CD4-positive, alpha-beta T cell (primary cell): ENCODE measurements at places on chromosomes 16 and 17. TPM values are rescaled to one million over a fixed set of nuclear protein-coding genes. Genes with fewer than 3 reads are reported as not detected.

DNA sequence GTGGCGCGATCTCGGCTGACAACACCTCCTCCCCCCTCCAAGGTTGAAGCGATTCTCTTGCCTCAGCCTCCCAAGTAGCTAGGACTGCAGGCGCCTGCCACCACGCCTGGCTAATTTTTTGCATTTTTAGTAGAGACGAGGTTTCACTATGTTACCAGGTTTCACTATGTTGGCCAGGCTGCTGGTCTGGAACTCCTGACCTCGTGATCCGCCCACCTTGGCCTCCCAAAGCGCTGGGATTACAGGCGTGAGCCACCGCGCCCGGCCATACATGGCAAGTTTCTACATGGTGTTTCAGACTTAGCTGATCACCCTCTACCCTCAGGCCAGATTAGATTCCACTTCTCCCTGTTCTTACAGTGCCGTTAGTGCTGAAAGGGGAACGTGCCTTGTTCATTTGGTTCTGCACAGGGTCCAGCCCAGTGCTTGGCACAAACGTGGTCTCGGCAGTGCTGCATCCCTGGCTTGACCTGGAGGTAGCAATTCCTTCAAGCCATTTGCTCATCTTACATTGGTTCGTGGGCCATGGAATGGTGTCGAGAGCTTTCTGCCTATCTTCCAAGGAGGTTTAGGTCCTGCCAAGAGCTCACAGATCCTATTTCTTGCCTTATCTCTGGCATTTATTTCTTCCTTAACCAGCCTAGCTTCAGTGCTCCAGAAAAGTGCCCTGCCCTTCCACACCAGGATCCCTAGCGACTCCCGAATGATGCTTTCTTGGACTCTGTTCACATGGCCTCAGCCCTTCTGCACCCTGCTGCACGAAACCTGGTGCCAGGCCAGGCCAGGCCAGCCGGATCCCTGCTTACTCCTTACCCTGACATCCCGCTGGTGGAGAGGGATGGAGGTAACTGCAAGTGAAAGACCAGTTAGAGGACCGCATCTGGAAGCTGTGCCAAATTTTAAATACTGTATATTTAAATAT lies 14.8 kb upstream of the AURKB start:
- DNase-seq = no peak

The BEAN1 gene
- not detected for total RNA-seq

- no peak for DNase-seq
Measured at GRCh38 chr16:15952265-15952711, 2.9 kb downstream of the ABCC1 start.

DNA sequence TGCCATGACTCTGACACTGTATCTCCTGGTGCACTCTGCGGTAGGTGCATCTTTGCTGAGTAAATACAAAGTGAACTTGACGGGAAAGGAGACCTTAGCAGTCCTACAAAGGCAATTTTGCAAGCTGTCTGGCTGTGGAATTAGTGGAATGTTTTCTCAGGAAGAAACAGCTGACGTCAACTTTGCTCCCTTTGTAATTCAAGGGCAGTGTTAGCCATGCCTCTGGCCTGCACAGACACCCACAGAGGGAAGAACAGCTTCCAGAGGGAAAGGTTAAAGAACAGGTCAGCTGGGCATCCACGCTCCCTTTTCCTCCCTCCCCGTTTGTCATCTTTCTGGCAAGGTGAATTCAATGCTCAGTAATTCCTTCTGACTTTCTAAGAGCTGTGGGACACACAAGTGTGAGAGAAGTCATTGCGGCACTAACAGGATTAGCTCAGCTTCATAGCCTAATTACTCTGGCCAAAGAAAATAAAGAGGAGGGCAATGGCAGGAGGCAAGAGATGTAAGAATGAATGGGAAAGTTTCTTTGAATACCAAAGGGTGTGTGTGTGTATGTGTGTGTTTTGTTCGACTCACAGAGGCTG lies 476.9 kb upstream of the GOT2 start:
- no peak for DNase-seq

- DNase-seq = no peak
Measured at GRCh38 chr17:42893359-42893758, 7.2 kb upstream of the G6PC1 start.

GRCh38 chr17:31116167-31116566 lies 21.4 kb downstream of the NF1 start:
- no peak for DNase-seq

GRCh38 chr16:57145046-57146021 lies 40.5 kb downstream of the PSME3IP1 start:
- DNase-seq = no peak

DNA sequence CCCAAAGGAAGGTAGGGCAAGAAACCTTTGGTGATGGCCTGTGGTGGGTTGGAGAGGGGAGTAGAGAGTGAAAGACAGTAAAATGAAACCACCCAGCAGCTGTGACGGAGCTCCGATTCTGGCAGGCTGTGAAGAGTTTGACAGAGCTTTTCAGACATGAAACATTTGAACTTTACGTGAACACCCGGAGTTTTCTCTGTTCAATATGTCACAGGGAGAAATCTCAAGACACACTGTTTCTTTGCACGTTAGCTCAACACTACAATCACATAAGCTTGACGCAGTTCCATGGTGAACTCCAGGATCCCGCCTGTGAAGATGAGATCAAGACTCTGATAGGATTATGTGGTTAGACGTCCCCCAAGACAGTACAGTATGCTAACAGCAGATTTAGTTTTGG lies 79.6 kb upstream of the CDH11 start:
- no peak for DNase-seq

DNA sequence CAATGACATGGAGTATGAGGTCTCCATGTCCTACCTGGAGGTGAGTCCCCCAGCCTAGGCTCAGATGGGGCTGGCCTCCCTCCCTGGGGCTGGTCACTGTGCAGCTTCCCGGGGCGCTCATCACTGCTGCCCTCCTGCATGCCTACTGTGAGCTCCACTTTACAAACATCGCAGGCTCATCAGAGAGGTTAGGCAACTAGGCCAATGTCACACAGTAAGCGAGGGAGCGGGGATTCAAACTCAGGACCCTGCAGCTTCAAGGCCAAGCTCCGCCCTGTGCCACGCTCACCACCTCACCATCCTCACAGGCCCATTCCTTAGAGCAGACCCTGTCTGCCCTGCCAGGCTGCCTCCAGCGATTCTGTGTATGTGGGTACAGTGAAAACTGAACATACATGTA lies 17.1 kb downstream of the KIF19 start:
- DNase-seq = no peak

GRCh38 chr17:34178092-34178491 lies 77.0 kb upstream of the CCL2 start:
- no peak for DNase-seq

- DNase-seq = no peak
Measured at GRCh38 chr17:72427761-72428109, 306.9 kb downstream of the SOX9 start.

The SOST gene
- total RNA-seq = not detected

- DNase-seq = no peak
Measured at GRCh38 chr16:54015147-54015546, 271.4 kb downstream of the IRX3 start.

The SPATA32 gene
- total RNA-seq = 0.20 TPM

DNA sequence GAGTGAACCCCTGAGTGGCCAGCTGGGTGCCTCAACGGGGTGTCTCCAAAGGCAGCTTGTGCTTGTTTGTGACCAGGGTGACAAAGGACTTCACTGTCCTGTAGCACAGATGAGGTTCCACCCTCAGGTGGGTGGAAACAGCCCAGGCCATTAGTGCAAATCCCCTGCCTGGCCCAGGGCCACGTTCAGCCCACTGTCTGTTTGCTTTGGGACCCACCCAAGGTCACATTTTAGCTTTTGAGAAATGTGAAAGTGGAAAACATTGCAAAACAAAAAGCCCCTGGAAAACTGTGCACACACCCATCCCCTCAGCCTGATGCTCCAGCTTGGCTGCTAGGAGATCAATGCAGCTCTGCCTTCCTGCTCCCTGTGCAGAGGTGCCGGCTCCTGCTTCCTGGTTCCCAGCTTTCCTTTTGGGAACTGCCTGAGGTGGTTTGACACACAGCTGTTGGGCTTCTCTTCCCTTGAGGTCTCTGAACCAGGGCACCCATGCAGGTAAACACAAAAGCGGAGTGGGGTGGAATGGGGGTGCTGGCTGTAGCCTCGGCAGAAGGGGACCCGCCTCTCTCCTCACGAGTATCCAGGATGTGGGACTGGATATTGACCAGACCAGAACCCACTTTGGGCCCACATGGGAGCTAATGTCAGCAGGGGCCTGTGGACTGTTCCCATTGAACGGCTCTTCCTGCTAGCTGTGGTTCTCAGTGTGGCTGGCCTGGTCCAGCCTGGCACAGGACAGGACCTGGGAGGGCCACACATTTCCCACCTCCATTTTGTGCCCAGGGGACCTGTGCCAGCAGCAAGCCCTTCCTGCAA lies 7.9 kb upstream of the SPHK1 start:
- DNase-seq = no peak

The OR1A1 gene
- total RNA-seq = not detected

DNA sequence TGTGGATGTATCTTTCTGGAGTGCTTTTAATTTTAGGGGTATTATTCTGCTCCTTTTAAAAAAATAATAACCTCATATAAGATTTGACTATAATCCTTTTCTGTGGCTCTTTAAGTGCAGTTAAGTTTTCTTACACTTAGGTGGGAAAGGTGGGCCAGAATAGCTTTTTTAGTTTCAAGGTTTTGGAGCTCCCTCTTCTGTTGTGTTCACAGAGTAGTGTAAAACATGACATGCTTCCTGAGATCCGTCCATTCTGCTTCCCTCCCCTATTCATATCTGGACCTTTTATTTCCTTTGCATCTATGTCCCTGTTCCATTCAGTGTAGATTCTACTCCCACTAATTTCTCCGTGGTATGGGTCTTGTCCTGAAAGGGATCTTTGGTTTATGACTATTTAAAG lies 12.8 kb downstream of the LRRC36 start:
- no peak for DNase-seq

DNA sequence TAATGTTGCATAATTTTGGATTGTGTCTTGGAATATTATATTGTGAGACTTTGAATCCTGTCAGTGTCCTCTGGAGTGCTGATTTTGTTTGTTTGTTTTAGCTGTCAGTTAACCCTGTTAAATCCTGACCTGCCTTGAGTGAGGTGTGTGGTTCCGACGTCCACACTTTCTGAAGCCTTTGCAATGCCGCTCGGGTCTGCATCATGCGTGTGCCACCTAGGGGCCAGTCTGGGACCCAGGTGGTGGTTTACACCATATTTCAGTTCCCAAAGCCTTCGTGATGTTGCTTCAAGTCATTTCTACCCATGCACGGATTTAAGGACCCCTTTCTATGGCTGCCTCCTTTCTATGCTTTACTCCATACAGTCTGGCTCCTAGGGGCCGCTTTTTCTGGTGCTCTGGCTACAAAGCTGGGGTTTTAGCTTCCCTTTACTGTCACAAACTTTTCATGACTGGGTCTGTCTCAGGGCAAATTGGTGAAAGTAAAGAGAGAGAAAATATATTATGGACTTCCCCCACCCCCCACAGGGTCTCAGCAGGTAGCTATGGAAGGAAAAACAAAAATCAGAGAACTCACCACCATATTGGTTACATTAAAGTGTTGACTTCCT lies 11.4 kb upstream of the OR4D1 start:
- no peak for DNase-seq

The SCN4A gene
- not detected for total RNA-seq

GRCh38 chr17:71330099-71330375 lies 790.8 kb upstream of the SOX9 start:
- no peak for DNase-seq

GRCh38 chr16:55502801-55503366 lies 6.0 kb upstream of the LPCAT2 start:
- DNase-seq = no peak

The DOC2B gene
- 0.08 TPM for total RNA-seq

DNA sequence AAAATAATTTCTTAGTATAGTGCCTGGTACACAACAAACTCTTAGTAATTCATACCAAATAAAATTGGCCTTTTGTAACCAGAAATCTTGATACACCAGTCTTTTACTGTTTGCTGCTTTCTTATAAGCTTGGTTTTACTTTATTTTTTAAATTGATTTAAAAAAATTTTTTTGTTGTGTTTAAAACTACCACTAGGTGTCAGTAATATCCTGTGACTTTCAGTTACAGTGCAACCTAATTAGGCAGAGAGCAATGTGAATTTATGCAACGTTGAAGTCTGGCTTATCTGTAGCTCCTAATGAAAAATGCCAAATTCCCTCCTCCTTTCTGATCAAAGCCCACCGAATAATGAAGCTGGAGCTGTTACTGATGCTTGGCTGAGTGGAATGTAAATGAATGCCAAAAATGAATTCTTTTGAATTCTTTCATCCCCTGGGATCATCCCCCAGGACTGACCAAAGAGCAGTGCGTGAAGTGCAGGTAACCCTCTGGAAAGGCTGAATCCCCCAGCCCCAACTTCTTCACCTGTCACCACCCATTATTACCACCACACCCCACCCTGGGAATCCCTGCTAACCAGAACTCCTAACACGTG lies 3.8 kb downstream of the ERCC4 start:
- DNase-seq = no peak

- no peak for DNase-seq
Measured at GRCh38 chr17:43010667-43011308, 4.2 kb downstream of the IFI35 start.

The TNFRSF13B gene
- not detected for total RNA-seq

DNA sequence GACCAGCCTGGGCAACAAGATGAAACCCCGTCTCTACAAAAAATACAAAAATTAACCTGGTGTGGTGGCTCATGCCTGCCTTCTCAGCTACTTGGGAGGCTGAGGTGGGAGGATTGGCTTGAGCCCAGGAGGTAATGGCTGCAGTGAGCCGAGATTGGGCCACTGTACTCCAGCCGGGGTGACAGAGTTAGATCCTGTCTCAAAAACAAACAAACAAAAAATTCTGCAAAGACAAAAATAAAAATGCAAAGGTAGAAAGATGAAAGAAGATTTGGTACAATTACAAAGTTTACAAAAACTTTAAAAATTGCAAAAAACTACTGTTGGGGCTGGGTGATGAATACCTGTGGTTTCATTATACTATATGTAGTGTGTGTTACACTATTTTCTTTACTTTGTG lies 5.5 kb upstream of the CDH1 start:
- no peak for DNase-seq

DNA sequence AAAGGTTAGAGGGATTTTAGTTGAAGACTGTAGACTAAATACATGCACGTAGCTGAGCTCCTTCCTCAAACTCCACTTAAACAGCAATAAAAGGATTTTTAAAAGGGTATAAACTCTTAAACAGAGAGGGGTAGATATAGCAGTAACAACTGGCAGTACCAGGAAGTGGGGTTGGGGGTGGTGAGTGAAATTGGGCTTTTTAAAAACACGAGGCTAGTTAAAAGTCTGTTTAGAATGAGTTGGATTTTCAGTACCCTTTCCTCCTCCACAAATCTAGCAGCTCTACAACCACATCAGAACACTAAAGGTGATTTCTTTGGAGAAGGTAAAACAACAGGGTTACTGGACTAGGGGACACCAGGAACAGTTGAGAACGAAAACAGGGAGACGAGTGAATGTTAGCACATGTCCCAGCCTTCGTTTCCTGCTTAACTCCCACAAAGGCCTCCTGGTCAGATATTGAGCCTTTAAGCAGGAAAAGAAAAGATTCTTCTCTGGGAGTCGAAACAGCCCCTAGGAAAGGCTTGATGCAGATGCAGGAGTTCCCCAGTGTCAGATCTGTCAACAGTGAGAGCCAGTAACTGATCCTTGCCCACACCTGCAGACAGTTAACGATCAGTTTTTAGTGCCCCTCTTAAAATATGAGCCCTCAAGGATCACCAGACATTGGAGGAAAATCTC lies 13.8 kb downstream of the NETO2 start:
- no peak for DNase-seq

GRCh38 chr17:1629504-1630310 lies 1.1 kb upstream of the SLC43A2 start:
- peak; percentile 66 for DNase-seq
